Upper lobe of left lung (tissue), 6 donors: ENCODE measurements at places on chromosomes 3 and 15.

- DNase-seq, result no peak
Observed at GRCh38 chr3:52128118-52128683, 26.0 kb downstream of the POC1A start.

DNA sequence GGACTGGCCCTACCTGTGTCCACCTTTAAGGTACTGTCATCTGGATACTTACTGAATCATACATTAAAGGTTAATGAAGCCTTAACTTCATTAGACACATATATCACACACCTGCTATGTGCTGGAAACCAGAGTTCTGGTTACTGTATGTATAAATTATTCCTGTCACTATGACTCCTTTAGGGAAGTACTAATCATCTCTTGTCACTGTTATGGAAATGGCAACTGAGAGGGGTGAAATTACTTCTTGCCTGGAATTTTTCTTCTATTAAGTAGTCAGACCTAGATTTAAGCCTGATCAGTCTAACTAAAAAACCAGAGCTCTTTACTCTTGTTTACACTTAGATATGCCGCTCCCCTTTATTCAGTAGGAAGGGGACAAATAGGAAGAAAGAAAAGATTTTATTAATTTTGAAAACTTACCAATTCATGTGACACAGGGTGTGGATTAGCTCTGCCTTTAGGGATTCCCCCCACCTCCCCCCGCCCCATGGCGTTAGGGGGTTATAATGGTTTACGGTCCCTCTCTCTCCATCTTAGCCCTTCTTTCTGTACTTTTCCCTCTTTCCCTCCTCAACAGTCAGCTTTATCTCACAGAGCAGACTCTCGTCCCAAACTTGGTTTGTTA is 152.5 kb downstream of the KLHL25 start:
- DNase-seq, result no peak

DNA sequence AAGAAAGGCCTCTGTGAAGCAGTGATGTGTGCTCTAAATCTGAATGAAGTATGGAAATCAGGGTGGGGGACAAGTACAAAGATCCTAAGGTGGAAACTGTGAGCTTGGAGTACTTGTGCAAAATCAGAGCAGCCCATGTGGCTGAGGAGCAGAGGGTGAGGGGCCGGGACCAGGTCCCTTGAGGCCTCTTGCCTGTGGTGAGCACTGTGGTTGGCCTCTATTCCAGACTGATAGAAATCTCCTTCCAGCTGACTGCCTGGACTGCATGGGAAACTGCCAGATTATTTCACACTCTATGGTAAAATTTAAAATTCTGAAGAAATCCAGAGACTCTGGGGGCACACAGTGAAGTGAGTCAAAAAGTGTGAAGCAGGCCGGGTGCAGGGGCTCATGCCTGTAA is 81.4 kb downstream of the TM4SF4 start:
- no peak for DNase-seq

- no peak for DNase-seq
Observed at GRCh38 chr3:119529883-119530282, 29.5 kb downstream of the CD80 start.

DNA sequence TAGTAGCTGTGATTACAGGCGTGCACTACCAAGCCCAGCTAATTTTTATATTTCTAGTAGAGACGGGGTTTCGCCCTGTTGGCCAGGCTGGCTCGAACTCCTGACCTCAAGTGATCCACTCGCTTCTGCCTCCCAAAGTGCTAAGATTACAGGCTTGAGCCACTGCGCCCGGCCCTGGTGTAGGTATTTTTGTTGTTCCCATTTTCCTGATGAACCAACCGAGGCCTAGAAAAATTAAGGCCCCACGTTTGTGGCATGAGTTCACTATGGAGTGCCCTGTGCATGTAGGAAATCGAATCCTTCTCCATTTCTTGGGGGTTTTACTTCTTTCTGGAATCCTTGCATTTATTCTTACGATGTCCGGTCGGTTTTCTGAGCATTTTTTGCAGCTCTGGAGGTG is 14.3 kb upstream of the TATDN2 start:
- no peak for DNase-seq
